ENCODE measurements at places on chromosomes 1 and 21. TPM values are rescaled to one million over a fixed set of nuclear protein-coding genes. Genes with fewer than 3 reads are reported as not detected.
A peak's percentile ranks its signal among the peaks of the same experiment; 100 is the strongest.

RNU1-2 gene
- not detected for total RNA-seq

RASAL2 gene
- total RNA-seq: 16.0 TPM

DNA sequence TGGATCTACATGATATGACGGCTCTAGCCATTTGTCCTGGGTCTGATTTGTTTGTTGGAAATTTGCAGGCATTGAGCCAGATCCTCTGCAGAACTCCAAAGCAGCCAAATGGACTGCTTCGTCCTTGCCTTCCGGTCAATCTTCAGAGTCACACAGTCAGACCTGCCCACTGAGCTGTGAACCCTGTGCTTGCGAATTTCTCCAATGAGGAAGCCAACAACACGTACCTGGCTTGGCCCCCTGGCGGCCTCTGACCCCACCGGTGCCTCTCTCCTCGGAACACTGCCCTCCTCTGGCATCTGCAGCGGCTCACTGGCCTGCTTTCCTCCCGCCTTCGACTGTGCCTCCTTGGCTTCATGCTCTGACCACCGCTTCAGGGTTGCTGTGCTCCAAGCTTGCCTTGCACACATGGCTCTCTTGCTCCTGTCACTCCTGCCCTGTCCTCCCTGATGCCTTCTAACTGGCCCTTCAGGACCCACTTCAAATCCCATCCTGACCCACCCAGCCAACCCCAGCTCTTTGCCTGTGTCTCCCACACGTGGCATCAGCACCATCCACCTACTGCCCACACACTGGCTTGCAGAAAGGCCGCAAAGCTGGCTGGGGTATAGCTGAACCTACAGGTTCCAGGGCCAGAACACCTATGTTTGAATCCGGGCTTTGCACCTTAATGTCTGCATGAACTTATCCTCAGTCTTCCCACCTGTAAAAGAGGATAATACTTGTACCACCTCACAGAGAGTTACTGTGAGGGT, 128.2 kb downstream of the KCNN3 start:
- no peak overlapping the region for H3K27ac ChIP-seq
- H3K4me3 ChIP-seq: no peak overlapping the region
- H3K36me3 ChIP-seq: no peaks in the 10 kb centered on the region
- peaks cover 14% of the 10 kb centered on the region for H3K4me1 ChIP-seq

DNA sequence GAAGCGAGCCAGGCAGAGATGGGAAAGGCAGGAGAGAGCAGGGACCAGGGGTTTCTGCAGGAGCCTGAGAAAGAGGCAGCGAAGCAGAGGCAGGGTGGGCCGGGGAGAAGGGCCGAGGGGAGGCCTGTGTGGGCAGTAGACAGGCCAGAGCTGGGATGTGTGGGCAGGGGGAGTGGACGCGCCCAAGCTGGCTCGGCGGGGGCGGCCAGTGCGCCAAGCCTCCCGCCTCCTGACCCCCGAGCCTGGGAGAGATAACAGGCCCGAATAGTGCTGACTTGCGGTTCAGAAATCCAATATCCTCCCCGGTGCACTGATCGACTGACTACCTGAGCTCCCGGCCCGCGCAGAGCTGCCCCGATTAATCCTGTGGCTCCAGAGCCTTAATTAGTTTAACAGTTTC, 41.9 kb downstream of the AHDC1 start:
- peak overlapping the region; percentile 86 for H3K27ac ChIP-seq
- H3K4me1 ChIP-seq: peaks cover 89% of the 10 kb centered on the region
- no peaks in the 10 kb centered on the region for H3K27me3 ChIP-seq
- DNase-seq: no peak
- H3K36me3 ChIP-seq: no peaks in the 10 kb centered on the region

DNA sequence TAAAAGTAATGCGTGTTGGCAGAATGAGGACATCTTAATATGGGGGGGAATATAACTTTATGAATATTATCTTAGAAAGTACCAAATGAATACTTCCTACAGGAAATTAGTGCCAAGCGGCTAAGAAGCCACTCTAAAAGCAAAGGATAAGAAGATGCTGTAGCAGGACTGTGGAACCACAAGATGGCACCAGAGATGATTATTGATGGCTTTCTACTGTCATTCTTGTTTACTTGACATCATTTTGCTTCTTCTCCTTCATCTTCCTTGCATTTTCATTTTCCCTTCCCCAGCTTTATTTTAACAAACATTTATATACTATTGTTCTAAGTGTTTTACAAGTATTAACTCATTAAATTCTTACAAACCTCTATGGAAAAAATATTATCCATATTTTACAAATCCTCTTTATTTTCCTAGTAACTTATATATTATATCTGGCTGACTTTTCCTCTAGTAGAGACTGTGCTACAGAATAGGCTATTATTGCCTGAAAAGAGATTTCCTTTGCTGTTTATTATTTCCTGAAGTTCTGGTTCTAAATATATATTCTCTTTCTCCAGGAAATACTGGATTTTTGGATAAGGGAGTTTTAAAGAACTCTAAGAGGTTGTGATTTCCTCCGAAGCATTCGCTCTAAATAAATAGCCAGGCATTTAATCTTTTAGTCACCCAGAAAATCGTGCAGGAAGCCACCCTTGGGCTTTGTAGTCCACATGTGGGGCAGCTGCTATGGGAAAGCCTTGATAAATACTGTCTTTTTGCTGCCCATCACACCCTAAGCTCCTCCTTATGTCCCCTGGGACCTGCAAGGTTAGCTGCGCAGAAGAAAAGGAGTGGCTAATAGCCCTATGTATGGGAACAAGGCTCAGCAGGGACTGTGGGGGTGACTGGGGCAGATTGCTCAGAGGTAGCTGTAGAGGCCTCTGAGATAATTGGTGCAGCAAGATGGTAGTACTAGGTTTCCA, 69.8 kb downstream of the TPR start:
- no peak overlapping the region for H3K27ac ChIP-seq
- DNase-seq: no peak
- no peaks in the 10 kb centered on the region for H3K4me1 ChIP-seq
- H3K36me3 ChIP-seq: no peaks in the 10 kb centered on the region
- H3K4me3 ChIP-seq: no peak overlapping the region
